ELF-1 (cell line): ENCODE measurements at places on chromosomes 1 and 21.
A peak's percentile ranks its signal among the peaks of the same experiment; 100 is the strongest.

DNA sequence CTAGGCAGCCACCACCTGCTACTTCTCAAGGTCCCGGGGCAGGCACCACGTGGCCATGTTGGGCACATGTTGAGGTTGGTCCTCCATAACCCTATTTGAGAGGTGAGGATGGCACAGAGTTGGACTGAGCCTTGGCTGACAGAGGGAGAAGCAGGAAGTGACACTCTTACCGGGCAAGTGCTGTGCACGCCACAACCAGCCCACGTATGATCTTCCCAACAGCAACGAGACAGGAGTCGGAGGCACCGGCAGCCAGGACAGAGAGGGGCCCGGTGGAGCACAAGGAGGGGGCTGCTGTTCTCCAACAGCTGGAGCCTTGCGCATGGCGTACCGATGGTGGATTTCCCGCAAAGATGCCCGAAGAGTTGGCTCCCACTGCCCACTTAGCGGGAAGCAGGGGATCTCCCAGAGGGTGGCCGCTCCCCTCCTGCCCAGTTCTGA lies 3.4 kb downstream of the CLEC20A start:
- no peak for DNase-seq

- peak; percentile 76 for DNase-seq
Measured at GRCh38 chr1:116373431-116374352, 648 bp downstream of the ATP1A1 start.

GRCh38 chr1:198156111-198156744 lies 570 bp upstream of the NEK7 start:
- DNase-seq: peak; percentile 75

GRCh38 chr1:67451356-67451755 lies 21.2 kb upstream of the SERBP1 start:
- DNase-seq: no peak

DNA sequence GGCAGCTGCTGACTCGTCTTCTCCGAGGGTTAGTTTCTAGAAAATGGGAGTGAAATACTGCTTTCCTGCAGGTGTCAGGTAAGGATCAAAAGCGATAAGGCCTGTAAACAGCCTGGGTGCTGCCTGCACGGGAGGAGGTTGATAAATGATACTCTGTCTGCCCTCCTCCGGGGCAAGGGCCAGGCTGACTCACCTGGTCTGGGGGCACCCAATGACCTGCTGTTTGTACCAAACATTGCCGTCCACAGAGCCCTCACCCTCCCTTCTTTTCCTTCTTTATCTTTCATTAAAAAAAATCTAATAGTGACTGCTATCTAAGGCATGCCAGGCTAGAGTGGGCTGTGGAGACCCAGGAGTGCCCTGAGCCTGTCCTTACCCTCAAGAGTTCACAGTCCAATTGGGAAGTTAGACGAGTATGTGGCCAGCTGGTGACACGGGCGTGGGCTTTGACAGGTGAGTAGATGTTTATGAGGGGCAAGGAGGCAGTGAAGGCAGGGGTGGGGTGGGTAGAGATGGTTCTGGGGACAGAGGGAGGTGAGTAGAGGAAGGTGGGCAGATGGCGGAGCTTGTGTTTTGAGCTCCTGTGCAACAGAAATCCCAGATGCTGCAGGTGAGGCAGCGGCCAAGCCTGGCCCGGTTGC lies 16.2 kb downstream of the EDN2 start:
- DNase-seq: no peak

GRCh38 chr1:121538943-121539575 lies 354.3 kb downstream of the SRGAP2C start:
- DNase-seq: no peak

- DNase-seq: no peak
Measured at GRCh38 chr1:175553280-175553679, 190.1 kb downstream of the TNR start.

DNA sequence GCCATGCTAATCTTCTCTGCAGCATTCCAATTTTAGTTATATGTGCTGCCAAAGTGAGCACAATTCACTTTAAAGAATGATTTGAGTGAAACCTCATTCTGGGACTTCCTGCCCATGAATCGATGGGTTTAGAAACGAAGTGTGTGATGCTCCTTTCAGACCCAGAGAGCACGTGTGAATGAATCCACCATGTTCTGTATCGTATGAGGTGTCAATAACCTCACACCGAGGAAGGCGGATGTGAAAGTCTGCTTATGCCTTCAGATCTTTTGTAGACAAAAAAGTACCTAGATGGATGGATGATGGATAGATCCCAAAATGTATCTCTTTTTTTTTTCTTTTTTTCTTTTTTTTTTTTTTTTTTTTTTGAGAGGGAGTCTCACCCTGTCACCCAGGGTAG lies 13.8 kb downstream of the UBASH3A start:
- no peak for DNase-seq

- DNase-seq: no peak
Measured at GRCh38 chr1:30885570-30886522, 22.7 kb downstream of the SDC3 start.

GRCh38 chr1:8217011-8217711 lies 100.8 kb upstream of the SLC45A1 start:
- DNase-seq: peak; percentile 62

GRCh38 chr21:39641827-39642450 lies 29.2 kb downstream of the B3GALT5 start:
- no peak for DNase-seq

DNA sequence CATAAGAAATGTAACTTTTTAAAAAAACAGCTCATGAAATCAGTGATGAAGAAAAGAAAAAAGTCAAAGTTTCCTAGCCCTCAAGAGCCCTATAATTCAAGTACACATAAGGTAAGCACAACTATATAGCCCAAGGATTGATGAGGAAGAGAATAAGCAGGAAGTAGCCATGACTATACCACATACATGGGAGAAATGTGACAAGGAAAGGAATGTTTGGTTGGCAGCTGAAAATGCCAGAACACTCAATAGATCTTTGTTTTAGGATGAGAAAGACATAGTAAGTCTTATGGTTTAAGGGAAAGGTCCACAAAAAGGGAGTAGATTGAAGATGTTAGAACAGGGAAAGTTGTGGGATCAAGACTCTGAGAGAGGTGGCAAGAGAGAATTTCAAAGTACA lies 5.7 kb downstream of the DOCK7 start:
- no peak for DNase-seq

- DNase-seq: no peak
Measured at GRCh38 chr1:160924791-160925651, 29.6 kb downstream of the ITLN2 start.

- DNase-seq: no peak
Measured at GRCh38 chr1:228151180-228151925, 1.6 kb downstream of the GJC2 start.
